Stimulated activated CD4-positive, alpha-beta T cell treated with anti-CD3 and anti-CD28 coated beads, TNF-alpha, amount 100 ng/mL, for 24 hours (primary cell): ENCODE measurements at places on chromosomes 2 and 18.
A peak's percentile ranks its signal among the peaks of the same experiment; 100 is the strongest.

DNA sequence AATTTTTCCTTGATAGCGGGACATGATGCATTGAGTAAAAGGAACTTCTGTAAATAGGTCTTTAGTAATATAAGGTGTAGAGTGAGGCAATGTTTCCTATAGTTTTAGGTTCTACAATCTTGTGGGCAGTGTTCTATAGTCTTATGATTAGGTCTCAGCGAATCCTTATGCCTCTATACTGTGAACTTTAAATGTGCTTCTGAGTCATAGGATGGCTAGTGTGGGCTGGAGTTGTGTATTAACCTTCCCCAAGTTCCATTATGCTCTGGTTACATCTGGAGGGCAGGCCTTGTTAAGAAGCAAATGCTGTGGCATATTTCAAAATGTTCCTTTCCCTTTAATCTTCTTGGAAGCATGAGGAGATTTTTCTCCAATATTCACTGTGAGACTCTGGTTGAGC lies 73.5 kb downstream of the ROCK2 start:
- no peak for DNase-seq

- no peak for DNase-seq
Observed at GRCh38 chr2:48362515-48362914, 167.4 kb upstream of the STON1 start.

GRCh38 chr2:5546181-5546580 lies 146.0 kb upstream of the SOX11 start:
- DNase-seq: no peak

DNA sequence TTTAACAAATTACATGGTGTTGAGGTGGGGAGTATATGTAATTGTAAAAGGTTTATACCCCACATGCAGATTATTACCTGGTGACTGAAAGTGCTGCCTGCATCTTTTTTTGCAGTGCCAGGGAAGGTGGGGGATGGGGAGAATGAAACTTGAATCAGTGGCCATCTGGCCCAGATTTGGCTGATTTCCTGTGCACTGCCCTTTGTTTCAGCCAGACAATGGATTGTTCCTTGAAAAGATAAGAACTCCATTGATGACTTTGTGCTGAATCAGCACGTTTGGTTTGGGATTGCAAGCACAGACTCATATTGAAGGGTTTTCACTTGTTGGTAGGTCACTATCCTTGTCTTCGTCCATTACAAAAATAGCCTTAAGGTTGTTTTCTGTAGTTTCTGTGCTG lies 20.9 kb downstream of the GREB1L start:
- no peak for DNase-seq

GRCh38 chr2:3233877-3234276 lies 143.7 kb downstream of the EIPR1 start:
- no peak for DNase-seq

GRCh38 chr18:30486856-30487255 lies 555.7 kb downstream of the DSC3 start:
- DNase-seq: no peak

GRCh38 chr2:69977186-69977585 lies 15.8 kb upstream of the ASPRV1 start:
- no peak for DNase-seq

- DNase-seq: no peak
Observed at GRCh38 chr2:71190656-71191569, 36.0 kb downstream of the PAIP2B start.

- no peak for DNase-seq
Observed at GRCh38 chr2:241195506-241196130, 7.1 kb downstream of the ANO7 start.

- no peak for DNase-seq
Observed at GRCh38 chr2:3647246-3647645, 10.8 kb upstream of the ALLC start.

DNA sequence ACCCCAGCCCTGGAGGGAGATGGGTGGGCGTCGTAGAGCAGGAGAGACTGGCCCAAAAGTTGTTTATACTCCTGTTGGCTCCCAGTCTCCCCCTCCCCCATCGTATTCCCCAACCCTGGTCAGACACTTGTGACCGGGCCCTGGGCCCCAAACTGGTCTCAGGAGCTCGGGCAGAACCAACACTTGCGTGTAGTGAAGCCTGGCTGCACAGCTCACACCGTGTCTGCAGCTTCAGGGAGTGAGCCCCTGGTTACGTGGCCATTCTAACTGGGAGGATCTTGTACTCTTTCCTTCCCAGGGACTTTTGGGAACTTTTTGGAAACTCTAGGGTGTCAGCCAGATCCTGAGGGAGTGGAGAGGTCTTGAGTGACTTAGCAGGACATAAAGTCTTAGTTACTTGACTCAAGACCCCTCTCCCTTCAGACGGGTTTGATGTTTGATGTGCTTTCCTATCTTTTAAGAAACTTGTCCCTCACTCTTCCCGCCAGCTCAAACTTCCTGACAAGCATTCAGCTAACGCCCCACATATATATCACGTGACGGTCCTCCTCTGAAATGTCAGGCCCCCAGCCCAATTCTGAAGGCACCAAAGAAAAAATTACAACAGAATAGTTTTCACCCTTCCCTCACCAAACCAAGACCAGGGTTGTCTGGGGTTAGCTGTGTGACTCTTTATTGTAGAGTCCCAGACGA lies 2.3 kb downstream of the PKDCC start:
- DNase-seq: no peak

- no peak for DNase-seq
Observed at GRCh38 chr2:180474716-180475115, 467.6 kb upstream of the CWC22 start.

- DNase-seq: no peak
Observed at GRCh38 chr18:11500153-11501122, 109.0 kb upstream of the SLC35G4 start.

DNA sequence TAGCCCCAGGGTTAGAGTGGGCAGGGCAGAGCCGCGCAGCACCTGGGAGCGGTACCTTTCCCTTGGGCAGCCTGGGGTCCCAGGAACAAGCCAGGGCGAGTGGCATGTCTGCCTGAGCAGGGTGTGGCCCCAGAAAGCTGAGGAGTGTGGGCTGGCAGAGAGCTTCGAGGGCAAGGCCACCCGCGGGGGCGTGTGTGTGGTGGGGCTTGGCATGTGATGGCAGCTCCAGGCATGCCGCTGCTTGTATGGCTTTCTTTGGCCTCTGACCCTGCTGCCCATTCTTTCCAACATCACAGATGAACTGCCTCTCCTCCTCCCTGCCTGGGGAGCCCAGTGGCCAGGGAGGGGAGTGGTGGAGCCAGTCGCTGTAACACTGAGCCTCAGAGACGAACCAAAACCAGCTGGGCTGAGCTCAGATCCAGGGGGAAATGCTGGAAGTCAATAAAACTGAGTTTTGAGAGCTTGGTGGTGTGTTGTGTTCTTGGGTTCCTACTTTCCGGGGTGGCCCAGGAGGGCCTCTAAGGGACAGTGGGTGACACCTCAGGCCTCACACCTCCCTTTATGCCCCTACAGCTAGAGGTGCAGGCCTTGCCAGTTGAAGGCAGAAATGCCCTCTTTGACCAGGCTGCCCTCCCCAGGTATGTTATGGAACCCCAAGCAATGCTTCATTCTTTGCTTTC lies 7.4 kb downstream of the DNAJB2 start:
- DNase-seq: no peak

- peak; percentile 51 for DNase-seq
Observed at GRCh38 chr2:172972005-172972619, 103.5 kb upstream of the MAP3K20 start.

- no peak for DNase-seq
Observed at GRCh38 chr2:119766944-119767343, 7.2 kb downstream of the PTPN4 start.

DNA sequence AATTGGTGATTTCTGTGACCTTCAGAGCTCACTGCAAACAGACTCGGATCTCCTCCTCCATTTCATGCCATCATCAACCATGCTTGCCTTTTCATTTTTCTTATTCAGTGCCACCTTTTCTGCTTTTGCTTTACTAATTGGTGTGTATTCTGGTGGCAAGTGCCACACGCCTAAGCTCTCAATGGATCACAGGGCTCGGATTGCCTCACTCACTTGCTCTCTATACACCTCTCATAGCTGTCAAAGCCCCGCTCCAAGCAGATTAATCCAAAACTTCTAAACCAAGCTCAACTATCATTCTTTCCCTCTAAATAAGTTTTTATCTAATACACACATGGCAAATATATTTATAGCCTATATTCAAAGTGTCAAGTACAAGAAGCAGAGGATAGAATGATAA lies 86.4 kb downstream of the PLEKHM3 start:
- DNase-seq: no peak

GRCh38 chr2:234252772-234253171 lies 202.3 kb downstream of the SPP2 start:
- no peak for DNase-seq

DNA sequence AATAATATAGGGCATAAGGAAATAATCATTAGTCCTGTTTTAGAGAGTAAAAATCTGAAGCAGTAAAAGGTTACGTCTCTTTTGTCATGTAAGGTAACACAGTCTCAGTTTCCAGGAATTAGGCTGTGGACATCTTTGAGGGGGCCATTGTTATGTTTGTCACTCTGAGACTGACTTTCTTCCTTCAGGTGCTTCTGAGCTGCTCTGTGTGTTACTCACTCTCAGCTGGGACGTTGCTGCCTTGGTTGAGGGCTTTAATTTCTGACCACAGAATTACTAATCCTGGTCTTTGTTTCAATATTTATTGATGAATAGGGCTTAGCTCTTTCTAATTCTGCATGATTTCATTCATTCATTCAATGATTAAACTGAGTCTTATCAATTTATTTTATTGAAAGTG lies 55.9 kb upstream of the SLC38A11 start:
- no peak for DNase-seq

DNA sequence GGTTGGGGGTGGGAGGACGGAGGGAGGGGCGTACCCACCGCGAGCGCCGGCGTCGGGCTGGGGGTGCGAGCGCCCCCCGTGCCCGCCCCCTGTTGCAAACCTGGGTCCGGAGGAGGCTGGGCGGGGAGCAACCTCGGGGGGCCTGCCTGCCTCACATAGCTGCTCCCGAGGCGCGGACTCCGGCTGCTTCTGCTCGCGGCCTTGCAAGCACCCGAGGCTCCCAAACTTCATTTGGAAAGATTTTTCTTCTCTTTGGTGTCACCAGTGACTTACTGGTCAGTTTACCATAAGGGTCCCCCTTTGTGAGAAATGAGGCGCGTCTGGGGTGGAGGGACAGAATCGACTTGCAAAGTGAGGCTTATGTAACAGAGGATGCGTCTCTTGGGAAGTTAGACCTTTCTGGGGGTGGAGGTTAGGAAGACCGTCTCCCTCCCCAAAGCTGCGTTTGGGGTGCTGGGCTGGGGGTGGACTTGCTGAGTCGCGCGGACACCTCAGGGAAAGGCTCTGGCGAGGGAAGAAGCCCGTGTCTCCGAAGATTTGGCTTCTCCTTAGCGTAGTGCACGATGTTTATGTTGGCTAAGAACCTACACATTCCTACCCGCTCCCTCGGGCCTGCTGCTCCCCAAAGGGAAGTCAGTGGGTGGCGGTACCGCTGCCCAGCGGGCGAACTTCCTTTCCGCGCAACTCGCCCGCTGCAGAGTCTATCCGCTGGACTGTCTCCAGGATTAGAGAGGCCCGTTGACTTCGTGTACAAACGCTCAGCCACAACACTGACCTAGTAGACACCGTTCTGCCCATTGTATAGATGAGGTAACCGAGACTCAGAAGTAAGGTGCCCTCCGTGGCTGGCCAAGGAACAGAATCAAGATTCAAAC lies 559 bp downstream of the TMEM37 start:
- no peak for DNase-seq

- no peak for DNase-seq
Observed at GRCh38 chr2:226589043-226589442, 210.6 kb downstream of the IRS1 start.

GRCh38 chr2:188746727-188747126 lies 227.4 kb upstream of the COL3A1 start:
- DNase-seq: no peak

DNA sequence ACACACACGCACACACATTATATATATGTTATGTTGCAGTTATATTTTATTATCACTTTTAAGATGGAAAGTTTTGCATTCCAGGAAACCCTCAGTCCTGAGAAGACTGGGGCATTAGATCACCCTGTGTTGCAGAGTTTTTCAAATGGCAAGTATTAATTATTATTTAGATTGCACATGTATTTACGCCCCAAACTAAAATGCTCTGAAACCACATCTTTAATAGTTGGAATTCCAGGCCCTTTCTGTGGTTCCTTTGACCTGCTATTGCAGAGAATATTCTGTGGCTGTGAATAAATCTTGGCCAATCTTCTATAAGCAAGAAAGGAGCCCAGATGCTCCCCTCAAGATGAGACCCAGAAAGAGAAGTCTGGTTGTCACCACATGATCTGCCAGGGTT lies 427.0 kb upstream of the TNP1 start:
- DNase-seq: no peak

- no peak for DNase-seq
Observed at GRCh38 chr2:120239488-120240287, 13.0 kb upstream of the RALB start.

DNA sequence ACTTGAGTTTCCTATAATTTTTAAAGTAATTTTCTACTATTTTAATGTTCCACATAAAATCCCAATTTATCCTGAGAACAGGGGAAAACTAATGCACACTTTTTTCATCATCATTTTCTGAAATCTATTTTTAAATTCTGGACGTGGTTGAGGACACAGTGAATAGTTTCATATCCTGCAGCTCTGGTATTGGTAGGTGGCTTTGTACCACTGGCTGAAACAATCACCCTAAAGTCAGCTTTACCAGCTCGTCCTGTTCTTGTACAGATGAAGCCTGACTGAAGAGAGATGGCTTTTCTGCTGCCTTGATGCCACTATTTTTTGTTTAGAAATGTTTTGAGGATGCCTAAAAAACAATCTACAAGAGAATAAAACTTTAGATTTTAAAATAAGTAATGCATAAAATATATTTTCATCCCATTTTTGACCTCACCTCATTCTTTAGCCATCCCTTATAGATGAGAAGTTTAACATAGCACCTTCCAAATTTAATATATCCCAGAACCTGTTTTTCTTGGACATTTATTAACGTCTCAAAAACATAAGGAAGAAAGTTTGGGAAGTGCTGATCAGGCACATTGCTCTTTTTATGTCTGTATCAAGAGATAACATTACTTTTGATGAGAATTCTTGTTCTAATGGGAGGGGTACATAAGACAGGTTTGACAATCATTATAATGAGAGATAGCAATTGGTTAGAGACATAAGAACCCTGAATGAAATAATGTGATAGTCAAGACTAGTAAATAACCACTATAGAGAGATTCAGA lies 80.9 kb downstream of the GALNT1 start:
- no peak for DNase-seq

DNA sequence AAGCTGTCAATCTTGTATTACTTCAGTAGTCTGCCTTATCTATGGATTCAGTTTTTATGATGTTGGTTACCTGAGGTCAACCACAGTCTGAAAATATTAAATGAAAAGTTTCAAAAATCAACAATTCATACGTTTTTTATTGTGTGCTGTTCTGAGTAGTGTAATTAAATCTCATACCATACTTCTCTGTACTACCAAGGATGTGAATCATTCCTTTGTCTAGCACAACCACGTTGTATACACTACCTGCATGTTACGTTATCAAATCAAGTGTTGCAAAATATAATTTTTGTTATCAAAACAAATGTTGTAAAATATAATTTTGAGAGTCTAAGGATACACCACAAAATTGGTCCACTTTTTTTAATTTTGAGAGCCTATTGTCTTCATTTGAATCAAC lies 590.2 kb upstream of the SETBP1 start:
- DNase-seq: no peak

- DNase-seq: no peak
Observed at GRCh38 chr2:37563375-37564015, 107.9 kb downstream of the CDC42EP3 start.

- DNase-seq: no peak
Observed at GRCh38 chr2:181356526-181357130, 100.6 kb upstream of the ITGA4 start.
